Stimulated activated CD8-positive, alpha-beta memory T cell treated with anti-CD3 and anti-CD28 coated beads, Interleukin-15, amount 100 ng/mL, for 4 hours (primary cell): ENCODE measurements at places on chromosomes 5 and 9.

DNA sequence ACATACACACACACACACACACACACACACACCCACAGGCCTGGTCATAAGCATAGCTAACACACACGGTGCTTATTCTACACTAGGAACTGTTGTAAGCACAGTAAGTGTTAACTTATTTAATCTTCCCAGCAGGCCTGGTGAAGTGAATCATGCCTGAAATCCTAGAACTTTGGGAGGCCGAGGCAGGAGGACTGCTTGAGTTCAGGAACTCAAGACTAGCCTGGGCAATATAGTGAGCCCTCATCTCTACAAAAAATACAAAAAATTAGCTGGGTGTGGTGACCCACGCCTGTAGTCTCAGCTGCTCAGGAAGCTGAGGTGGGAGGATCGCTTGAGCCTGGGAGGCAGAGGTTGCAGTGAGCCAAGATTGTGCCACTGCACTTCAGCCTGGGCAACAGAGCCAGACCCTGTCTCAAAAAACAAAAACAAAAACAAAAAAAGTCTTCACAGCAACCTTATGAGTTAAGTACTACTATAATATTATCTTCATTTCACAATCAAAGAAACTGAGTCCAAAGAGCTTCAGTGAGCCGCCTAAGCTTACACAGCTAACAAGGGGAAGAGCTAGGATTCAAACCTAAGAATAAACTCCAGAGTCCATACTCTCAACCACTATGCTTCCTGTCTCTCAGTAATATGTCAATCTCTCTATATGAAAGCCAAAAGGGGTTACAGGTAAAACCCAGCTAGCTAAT is 2.3 kb downstream of the MEGF9 start:
- no peak for DNase-seq

- DNase-seq = no peak
Observed at GRCh38 chr5:1975898-1976765, 93.4 kb upstream of the IRX4 start.

- no peak for DNase-seq
Observed at GRCh38 chr9:108671176-108671575, 184.6 kb downstream of the ACTL7B start.

DNA sequence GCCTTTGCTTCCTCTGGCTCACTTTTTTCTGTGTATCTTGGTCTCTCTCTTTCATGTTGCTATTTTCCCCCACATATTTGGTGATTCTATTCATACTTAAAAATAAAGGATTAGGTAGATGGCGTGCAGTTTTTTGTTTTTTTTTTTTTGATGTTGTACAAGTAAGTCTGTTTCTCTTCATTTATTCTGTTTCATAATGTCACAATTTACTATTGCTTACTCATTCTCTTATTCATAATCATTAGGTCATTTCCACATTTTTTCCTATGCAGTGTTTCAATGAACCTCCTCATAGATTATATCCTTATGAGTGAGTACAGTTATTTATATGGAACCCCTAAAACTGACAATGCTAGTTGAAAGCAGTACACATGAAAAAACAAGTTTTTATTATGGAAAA is 136.3 kb downstream of the APBA1 start:
- DNase-seq = no peak

DNA sequence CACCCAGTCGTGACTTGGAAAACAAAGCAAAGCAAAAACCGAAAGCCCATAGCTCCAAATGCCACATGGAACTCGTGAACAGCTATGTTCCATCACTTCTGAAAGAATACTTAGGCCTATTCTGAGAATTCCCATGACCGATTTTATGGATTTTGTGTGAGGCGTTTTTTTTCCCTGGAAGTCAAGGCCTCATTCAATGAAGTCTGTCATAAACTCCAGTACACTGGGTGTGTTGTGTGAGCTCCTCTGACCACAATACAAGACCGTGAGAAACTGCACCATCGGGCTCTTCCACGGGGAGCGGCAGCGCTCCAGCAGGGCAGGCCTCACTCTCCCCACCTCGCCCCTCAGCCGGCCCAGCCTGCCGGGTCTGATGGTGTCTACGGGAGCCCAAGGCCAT is 209.5 kb downstream of the FANCC start:
- DNase-seq = no peak

DNA sequence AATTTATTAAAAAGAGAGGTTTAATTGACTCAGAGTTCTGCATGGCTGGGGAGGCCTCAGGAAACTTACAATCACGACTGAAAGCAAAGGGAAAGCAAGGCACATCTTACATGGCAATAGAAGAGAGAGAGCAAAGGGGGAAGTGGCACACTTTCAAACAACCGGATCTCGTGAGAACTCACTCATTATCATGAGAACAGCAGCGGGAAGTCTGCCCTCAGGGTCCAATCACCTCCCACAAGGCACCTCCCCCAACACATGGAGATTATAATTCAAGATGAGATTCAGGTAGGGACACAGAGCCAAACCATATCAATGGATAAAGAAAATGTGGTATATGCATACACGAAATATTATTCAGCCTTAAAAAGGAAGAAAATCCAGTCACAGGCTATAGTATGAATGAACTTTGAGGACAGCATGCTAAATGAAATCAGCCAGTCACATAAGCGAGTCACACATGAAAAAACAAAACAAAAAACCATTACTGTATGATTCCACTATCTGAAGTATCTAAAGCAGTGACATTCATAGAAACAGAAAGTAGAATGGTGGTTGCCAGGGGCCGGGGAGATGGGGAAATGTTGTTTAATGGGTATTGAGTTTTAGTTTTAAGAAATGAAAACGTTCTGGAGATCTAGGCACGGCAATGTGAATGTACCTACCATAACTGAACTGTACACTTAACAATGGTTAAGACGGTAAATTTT is 83.4 kb upstream of the PCA3 start:
- DNase-seq = no peak

- DNase-seq = no peak
Observed at GRCh38 chr5:131022811-131023497, 142.1 kb downstream of the HINT1 start.

GRCh38 chr9:70539526-70539925 is 125.1 kb upstream of the KLF9 start:
- DNase-seq = no peak

- no peak for DNase-seq
Observed at GRCh38 chr9:124774129-124774978, 2.6 kb upstream of the OLFML2A start.

- DNase-seq = no peak
Observed at GRCh38 chr9:121725008-121725775, 73.8 kb downstream of the DAB2IP start.

- DNase-seq = no peak
Observed at GRCh38 chr9:74951107-74951720, 1.5 kb downstream of the C9orf40 start.

DNA sequence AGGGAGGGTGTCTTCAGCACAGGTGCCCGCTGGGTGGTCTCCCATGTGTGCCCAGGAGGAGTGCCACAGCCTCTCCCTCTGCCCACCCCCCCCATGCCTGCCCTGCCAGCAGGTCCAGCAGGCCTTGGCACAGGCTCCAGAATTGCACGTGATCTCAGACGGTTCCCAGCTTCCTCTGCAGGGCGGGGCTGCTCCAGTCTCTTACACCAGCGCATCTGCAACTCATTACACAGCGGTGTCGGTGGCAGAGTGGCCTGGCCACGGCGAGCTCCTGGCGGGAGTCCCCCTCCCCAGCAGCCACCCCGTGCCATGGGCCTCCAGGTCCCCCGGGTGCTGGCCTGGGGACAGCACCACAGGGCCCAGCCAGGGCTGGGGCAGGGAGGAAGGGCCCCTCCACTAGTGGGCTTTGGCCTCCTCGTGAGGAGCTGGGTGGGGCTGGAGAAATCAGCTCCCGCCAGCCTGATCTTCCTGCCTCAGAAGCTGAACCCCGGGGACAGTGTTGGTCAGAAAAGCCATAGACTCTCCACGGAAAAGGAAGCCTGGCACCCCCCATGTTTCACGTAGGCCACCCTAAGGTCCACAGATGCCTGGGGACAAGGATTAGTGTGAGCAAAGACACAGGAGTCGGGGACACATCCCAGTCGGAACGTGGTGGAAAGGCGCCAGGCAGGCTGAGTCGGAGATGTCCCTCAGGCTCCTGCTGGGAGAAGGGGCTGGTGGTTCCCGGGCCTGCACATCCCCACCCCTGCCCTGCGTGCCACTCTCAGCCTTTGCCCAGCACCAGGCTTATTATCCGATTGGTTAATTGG is 40.2 kb downstream of the RXRA start:
- no peak for DNase-seq

GRCh38 chr5:158285698-158286097 is 426.8 kb upstream of the CLINT1 start:
- DNase-seq = no peak

DNA sequence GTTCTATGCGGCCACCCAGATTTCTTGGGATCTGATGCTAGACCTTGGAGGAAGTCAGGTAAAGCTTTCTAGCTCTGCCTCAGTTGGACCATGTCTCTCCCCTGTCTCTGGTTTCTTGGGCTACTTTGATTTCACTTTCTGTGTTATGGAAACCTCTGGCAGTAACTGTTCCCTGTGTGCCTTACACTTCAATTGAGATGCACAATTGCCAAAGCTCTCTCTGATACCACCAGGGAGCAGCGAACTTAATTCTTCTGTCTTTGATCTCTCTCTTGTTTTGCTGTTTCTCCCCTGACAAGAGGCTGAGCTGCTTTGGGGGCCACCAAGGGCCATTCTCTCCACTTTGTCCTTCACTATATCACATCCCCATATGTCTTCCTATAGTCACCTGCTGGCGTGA is 61.4 kb downstream of the PGM5 start:
- no peak for DNase-seq

DNA sequence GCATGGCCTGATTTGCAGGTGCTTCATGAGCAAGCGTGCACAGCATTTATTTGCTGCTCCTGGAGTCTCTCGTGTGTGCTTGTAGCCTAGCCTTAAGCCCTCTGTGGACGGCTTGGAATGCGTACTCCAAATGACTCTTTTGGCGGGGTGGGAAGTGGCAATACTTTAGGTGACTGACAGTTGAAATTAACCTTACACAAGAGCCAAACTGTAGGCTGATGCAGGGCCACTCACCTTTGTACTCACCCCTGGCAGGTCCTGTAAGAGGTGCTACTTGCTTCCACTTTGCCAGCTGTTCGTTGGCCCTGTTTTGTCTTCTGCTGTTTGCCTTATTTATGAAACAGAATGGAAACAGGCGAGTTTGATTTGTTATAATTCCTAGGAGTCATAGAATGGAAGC is 22.9 kb downstream of the TENT4A start:
- DNase-seq = no peak

- DNase-seq = no peak
Observed at GRCh38 chr5:77086368-77086688, 757 bp downstream of the ZBED3 start.

DNA sequence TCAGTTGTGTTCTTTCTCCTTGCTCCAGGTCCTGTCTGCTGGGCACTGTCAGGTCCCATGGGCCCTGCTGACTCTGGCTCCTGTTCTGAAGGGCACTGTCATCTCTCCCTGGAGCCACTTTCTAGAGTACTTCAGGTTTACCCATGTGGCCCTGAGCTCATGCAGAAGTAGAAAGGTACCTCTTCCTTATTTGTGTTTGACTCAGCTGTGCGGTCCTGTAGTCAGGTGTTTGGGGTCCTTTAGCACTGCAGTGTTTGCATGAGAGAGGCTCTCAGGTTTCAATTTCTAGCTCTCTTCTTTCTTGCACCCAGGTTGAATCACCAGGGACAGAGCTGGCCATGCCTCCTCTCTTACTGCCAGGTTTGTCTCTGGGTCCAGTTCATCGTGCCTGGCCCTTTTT is 71.5 kb downstream of the HSPA4 start:
- no peak for DNase-seq

GRCh38 chr5:159149085-159149484 is 49.4 kb upstream of the EBF1 start:
- DNase-seq = no peak

DNA sequence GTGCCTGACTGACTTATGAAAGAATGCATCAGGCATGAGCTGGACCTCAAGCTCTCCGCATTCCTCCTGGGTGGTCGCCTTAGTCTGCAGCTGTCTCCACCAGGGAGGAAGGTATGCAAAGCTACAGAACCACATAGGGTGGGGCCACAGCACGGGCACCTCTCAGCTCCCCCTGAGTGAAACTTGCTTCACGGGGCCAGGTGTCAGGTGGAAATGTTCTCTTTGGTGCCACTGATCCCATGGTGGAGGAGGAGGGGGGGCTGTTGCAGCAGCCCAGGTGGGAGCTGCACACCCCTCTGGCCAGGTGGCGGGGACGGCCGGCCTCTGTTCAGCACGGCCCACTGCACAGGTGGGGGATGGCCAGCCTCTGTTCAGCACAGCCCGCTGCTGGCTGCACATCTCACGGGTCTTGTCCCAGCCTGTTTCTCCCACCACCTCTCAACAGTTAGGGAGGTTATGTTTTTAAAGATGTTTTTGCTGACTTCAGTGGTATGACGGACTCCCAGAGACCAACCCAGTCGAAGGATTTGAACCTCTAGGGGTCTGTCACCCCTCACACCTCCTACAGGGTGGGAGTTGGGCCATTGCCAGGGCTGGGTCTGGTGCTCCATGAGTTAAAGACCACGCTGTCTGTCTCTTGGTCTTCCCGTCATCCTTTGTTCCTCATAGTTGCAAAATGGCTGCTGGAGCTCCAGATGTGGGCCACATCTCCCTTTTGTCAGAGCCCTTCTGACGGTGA is 34.3 kb downstream of the MRPL36 start:
- no peak for DNase-seq

GRCh38 chr9:124295159-124295794 is 37.5 kb downstream of the NEK6 start:
- no peak for DNase-seq
